ENCODE measurements at places on chromosomes 12 and 14.

- DNase-seq = no peak
Measured at GRCh38 chr14:58272588-58273372, 25.6 kb upstream of the ARID4A start.

GRCh38 chr12:32043928-32044549, 62.6 kb upstream of the BICD1 start:
- no peak for DNase-seq

- no peak for DNase-seq
Measured at GRCh38 chr12:121145221-121145620, 12.5 kb downstream of the P2RX7 start.

- DNase-seq = no peak
Measured at GRCh38 chr12:86950444-86950843, 694.3 kb upstream of the MGAT4C start.

GRCh38 chr12:5912437-5913334, 32.4 kb downstream of the ANO2 start:
- DNase-seq = no peak

- DNase-seq = no peak
Measured at GRCh38 chr14:38882533-38882932, 220.5 kb downstream of the SEC23A start.

- no peak for DNase-seq
Measured at GRCh38 chr14:73786636-73787485, 64.8 kb upstream of the PTGR2 start.

- DNase-seq = no peak
Measured at GRCh38 chr12:120367924-120368788, 808 bp downstream of the MSI1 start.

GRCh38 chr12:110312581-110313360, 31.7 kb downstream of the ATP2A2 start:
- no peak for DNase-seq

DNA sequence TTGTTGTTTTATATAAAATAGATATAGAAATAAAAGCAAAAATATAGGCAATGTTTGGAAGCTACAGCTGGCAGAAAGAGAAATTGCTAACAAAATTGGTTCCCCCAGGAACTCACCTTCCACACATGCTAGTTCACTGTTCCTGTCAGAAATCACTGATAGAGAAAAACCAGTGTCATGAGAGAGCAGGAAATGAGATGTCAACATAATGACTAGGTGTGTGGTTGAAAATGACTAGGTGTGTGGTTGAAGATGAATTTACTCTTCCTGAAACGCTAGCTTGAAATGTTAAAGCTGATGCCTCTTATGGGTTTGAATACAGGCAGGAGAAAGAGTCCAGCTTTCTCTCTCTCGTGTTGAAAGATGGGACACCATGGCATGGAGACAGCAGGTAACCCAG, 216.3 kb downstream of the C12orf42 start:
- no peak for DNase-seq

DNA sequence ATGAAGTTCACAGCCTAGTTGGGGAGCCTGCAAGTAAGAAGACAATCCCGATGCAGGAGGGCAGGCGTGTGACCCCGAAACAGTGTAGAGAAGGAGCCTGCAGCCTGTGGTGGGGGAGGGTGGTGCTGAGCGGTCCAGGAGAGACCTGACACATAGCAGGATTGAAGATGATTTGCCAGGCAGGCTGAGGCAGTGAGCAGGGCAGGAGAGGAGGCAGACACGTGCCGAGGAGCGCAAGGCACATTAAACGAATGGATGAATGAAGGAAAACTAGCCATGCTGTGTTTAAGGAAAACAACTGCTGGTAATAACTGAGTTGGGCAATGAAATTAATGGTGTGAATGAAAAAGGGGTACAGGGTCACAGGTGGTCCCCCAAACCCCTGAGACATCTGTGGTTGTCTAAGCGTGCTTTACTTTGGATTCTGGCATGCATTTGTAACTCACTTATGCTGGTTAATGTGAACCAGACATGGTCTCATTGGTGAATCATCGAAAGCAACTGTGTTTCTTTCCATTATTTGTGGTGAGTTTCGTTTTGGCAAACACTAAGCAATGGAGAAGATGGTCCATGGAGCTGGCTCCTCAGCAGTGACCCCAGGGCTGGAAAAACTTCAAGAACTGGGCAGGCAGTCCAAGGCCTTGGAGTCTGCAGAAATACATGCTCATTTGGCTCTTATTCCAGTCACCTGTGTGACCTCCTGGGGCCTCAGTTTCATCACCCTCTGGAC, 96.9 kb upstream of the EVL start:
- DNase-seq = no peak

GRCh38 chr12:53454707-53455106, 2.8 kb downstream of the PCBP2 start:
- DNase-seq = no peak

GRCh38 chr12:9808504-9808903, 18.8 kb upstream of the KLRF1 start:
- DNase-seq = no peak

DNA sequence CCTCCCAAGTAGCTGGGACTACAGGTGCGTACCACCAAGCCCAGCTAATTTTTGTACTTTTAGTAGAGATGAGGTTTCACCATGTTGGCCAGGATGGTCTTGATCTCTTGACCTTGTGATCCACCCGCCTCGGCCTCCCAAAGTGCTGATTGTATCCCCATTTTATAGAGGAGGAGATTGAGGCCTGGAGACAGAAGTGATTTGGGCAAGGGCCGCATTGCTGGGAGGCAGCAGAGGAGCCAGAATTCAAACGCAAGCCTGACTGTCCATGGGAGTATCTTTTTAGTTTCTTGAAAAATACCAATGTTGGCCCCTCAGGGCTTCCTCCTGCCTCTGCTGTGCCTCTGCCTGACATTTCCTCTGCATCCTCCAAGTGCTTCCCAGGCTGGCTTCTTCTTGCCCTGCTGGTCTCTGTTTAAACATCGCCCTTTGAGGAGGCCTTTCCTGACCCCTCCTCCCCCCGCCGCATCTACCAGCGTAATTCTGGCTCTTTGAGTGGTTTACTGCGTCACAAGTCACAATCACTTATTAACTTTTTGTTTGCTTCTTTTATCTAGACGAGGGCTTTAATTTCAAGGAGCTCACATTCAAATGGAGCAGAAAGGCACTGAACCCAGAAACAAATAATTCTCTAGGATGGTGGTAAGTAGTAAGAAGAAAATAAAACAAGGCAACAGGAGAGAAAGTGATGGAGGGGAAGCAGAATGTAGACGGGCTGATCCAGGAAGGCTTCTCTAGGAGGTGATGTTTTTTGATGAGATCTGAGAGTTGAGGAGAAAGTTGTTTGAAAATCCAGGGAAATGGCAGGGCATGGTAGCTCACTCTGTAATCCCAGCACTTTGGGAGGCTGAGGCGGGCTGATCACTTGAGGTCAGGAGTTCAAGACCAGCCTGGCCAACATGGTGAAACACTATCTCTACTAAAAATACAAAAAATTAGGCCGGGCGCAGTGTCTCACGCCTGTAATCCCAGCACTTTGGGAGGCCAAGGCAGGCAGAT, 91.0 kb upstream of the MED13L start:
- DNase-seq = no peak

DNA sequence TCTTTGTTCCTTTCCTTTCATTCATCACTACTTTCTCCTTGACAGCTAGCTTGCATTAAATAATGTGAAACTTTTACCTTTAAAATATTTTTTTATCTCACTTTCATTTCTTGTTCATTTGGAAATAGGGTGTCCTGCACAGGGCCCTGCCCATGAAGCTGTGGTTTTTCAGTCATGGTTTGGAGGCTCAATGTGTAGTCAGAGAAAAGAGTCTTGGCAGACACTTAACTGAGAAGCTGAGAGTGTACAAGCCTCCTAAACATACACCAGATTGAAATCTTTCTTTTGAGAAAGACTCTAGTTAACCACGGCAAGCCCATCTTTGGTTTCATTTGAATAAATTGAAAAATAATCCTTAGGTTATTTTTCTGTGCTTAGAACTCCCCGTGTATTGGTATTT, 74.2 kb downstream of the KICS2 start:
- DNase-seq = no peak

DNA sequence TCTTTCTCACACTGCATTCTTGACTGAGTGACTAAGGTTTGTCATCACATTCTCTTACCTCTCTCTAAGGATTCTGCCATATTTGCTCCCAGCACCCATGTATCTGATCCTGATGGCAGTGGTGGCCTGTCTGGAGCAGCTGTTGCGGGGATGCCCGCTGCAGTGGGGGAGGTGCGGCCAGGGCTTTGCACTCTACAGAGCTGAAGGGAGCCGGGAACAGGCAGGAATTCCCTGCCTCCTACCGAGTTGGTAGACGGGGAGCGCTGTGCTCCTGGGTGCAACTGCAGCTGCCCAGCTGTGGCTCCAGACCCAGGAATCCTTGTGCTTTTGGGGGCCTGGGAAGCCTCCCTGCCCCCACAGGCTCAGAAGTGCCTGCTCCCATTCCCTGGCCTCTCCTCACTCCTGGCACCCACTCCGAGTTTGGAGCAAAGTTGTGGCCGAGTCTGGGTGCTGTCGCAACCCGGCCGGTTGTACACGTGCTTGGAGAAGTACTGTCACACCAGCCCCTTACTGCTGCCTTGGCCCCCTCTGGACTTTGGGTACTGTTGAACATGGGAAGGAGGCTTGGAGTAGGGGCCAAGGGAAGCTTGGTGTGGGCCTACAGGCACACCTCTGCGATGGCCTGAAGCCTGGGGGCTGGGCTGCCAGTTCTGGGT, 106.9 kb upstream of the OR4E1 start:
- DNase-seq = no peak

- no peak for DNase-seq
Measured at GRCh38 chr12:131067981-131068851, 114.5 kb downstream of the ADGRD1 start.

DNA sequence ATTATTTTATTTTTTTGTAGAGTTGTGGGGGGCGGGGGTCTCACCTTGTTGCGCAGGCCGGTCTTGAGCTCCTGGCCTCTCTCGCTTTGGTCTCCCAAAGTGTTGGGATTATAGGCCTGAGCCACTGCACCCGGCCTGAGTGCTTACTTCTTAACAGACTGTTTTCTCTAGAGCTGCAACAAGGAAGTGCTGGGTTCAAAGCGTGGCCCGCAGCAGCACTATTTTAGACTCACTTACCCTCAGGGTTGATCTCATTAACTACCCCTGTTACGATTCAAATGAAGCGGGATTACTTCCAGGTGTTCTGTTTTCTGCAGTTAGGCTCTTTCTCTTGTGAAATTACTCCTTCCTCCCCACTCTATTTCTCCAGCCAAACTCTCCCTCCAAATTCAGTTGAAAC, 8.7 kb downstream of the A2ML1 start:
- no peak for DNase-seq

DNA sequence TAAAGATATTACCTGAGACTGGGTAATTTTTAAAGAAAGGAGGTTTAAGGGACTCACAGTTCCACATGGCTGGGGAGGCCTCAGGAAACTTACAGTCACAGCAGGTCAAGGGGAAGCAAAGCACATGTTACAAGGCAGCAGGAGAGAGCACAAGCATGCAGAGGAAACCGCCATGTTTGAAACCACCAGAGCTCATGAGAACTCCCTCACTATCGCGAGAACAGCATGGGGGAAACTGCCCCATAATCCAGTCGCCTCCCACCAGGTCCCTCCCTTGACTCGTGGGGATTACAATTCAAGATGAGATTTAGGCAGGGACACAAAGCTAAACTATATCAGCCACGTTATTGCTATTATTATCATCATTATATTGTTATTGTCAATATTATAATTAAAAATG, 138.7 kb downstream of the RIMBP2 start:
- DNase-seq = no peak

- no peak for DNase-seq
Measured at GRCh38 chr14:51365241-51365965, 125.4 kb downstream of the TMX1 start.

DNA sequence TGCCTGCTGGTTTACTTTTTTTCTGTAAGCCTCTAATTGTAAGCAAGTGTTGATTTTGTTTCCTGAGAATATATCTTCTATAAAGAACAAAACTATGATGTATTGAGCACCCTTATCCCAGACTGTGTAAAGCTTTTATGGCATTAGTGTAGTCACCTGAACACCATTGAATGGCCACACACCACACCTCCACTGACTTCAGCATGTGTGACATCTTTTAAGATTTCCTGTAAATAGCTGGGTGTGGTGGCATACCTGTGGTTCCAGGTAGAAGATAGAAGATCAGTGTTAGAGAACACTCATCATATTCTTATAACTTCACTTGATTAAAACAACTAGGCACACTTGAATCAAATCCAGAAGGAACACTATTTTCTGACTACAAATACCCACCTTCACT, 51.3 kb downstream of the WBP11 start:
- no peak for DNase-seq

GRCh38 chr12:11580125-11580751, 69.2 kb upstream of the ETV6 start:
- no peak for DNase-seq

- DNase-seq = no peak
Measured at GRCh38 chr12:104626069-104626837, 169.5 kb downstream of the CHST11 start.

GRCh38 chr12:88868050-88868449, 287.8 kb upstream of the KITLG start:
- no peak for DNase-seq

DNA sequence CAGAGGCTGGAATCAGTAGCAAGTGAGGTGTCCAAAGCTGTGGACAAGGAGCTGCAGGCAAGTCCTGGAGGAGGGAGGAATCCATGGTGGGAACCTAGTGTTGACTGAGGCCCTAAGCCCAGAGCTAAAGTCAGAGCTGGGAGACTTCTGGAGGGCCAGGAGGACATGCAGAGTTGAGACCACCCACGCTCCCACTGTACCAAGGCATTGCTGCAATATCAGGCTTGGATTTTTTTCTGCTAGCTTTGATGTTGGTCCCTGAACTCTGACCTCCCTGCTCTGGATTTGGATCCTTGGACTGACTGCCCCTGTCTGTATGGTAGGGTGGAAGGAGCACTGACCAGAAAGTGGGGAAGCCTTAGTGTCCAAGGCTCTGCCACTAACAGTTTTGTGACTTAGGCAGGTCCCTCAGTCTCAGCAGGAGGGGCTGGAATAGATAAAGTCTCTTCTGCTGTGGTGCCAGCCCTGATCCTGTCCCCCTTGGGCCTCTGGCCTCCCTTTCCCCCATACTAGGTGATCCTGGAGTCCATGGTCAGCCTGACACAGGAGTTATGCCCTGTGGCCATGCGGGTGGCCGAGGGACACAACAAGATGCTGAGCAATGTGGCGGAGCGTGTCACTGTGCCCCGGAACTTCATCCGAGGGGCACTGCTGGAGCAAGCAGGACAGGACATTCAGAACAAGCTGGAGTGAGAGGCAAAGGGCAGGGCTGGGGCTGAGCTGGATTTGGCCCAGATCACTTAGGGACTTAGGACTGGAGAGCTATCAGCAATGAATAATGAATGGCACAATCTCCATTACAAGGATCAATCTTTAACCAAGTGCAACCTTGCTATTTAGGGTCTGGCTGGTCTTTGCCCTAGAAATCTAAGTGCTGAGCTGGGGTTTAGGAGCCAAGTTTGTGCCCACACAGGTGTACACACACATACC, 9.4 kb downstream of the CARMIL3 start:
- no peak for DNase-seq

Measured in NCI-H2107 (cell line).